CD4-positive, alpha-beta T cell treated with Interleukin-15 for 4 hours (primary cell): ENCODE measurements at places on chromosomes 5 and 9.

DNA sequence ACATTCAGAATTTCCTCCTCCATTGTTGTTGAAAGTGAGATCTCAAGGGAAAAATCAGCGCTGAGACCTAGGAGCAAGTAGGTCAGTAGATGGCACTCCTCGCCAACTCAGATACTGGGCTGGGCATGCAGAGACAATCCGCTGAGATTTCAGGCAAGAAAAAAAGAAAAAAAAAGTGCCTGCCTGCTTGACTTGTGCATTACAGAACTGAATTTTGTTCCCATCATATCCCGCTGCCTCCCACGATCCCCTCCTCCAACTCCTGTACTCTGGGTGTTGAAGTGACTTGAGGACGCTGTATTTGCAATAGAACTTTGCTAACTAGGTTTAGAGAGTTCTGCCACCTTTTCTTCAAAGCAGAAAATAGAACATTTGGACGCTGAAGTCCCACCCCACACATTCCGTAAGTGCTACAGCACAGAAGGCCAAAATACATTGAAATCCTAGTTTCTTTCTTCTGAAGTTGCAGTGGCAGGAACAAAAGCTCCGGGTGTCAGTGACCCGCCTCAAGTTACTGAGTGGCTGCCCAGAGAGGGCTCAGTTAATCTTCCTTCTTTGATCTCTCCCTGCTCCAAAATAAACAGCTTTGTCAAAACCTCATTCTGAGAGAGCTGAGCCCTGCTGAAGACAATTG, 265.8 kb downstream of the MLLT3 start:
- DNase-seq = peak; percentile 39

DNA sequence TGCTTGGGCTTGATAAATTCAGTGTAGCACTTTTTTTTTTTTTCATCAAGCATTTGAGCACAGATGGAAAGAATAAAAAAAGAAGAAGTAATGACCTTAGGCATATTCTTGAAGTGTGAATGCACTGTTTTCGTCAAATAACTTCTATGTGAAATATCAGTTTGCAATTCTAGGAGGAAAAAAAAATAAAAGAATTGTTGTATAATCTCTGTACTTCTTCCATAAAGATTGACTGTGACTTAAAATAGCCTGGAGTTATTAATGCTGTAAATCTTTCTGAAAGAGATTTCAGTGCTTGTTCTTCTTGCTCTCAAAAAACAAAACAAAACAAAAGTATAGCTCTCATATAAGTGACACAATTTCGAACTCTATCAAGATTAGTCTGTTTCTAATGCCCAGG, 536.9 kb upstream of the ZNF608 start:
- no peak for DNase-seq

DNA sequence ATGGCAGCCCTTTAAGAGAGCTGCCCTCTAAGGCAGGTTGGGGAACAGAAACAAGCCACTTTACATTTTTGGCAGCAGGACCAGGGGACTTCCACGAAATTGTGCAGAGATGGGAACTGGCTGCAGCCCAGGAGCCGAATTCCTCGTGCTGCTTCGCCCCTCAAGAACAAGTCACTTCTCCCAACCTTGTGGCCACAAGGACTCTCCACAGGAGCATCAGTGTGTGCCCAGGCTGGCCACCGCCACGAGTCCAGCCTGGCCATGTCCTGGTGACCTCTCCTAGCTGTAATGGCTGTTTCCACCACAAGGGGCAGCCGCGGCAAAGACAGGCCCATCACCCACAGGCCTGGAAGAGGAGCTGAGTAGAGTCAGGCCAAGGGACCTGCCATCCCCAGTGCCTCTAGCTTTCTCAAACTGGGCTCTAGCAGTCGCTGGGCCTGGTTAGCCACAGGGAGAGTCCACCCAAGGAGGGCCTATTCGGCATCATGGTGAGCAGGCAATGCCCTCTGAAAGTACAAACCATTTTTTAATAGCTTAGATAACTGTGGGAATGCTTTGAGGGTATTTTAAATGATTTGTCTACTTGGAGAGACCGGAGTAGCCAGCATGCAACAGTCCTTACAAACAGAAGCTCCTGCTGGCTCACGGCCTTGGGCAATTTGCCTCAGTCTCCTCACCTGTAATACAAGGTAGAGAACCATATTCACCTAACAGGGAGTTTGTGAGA, 129.0 kb downstream of the COL23A1 start:
- DNase-seq = peak; percentile 28

GRCh38 chr5:101664071-101664791, 631.9 kb downstream of the SLCO4C1 start:
- DNase-seq = no peak

DNA sequence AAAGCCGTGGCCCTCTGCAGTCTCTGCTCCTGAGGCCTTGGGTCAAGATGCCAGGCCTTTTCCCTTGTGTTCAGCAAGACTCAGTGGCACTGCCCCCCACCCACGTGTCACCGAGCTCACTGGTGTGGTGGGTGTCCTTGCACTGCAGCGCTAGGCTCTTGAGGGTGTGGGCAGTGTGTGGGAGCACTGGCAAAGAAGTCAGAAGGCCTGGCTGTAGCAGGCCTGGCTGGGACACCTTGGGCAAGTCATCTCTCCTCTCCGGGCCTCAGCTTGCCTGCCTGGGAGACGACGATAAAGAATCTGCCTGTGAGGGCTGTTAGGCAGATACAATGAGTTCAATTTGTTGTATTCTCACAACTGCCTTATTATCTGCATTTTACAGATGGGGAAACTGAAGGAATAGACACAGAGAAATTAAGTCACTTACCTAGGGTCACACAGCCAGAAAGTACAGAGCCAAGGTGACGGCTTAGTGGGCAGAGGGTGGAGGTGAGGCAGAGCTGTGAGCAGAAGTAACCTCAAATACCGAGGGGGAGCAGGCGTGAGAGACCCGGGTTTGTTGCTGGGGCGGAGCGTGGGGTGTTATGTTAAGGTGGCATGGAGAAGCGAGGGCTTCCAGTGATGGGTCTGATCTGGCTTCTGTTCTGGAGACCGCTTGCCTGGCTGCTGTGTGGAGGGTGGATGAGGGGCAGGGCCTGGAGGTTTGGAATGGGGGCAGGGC, 1.4 kb downstream of the TSPAN17 start:
- DNase-seq = peak; percentile 47

- no peak for DNase-seq
Observed at GRCh38 chr5:89004379-89004778, 121.4 kb upstream of the MEF2C start.

GRCh38 chr9:84224246-84224645, 116.3 kb downstream of the SLC28A3 start:
- no peak for DNase-seq

DNA sequence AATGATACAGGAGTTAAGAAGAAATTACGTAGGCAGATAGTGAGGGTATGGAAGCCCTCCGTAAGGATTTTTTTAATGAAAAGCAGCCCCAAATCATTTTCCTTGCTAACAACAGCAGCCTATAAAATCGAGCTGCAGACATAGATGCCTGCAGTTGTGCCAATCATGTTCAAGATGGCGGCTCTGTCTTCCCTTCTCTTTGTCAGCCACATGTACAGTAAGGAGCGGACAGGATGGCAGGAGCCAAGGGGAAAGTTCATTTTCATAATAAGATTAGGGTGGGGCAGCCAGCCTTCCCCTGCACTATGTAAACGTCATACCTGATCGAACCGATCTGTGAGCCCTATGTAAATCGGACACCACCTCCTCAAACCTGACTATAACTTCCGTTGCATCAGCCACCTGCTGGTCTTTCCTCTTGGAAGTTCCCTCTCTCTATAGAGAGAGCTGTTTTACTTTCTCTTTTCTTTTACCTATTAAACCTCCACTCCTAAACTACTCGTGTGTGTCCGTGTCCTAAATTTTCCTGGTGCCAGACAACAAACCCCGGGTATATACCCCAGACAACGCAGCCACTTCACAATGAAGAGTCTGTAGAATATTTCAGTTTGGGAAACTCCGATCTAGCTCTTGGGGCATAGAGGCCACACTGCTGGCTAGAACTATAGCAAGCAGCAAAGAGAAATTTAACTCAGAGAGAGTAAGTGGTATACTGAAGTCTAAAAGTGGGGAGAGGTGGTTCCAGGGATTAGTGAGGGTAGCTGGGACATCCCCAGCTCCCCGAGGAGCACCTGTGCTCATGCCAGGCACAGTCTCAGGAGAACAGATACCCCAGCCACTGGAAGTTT, 20.8 kb upstream of the SLC24A2 start:
- no peak for DNase-seq

- DNase-seq = no peak
Observed at GRCh38 chr5:56786346-56786745, 29.0 kb upstream of the MAP3K1 start.

DNA sequence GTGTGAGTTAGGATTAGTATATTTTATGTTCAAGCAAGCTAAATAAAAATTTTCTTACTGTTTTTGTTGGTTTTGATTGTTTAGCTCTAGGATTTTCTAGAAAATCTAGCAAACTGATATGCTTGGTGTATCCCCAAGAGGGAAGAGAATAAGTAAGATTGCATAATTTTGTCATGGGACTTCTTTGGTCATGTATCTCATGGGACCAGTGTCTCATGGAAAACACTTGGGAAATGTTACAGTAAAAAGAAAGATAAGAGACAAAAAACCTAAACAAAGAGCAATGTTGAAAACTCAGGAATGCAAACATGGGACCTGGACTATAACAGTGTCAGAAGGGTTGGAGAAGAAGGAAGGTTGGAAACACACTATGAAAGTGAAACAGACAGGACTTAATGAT, 119.4 kb downstream of the TLR4 start:
- no peak for DNase-seq

- peak; percentile 18 for DNase-seq
Observed at GRCh38 chr5:32138839-32139493, 35.2 kb downstream of the GOLPH3 start.

- DNase-seq = no peak
Observed at GRCh38 chr5:178642351-178642909, 15.6 kb upstream of the CLK4 start.

- peak; percentile 37 for DNase-seq
Observed at GRCh38 chr5:96893342-96893741, 17.0 kb downstream of the ERAP2 start.

DNA sequence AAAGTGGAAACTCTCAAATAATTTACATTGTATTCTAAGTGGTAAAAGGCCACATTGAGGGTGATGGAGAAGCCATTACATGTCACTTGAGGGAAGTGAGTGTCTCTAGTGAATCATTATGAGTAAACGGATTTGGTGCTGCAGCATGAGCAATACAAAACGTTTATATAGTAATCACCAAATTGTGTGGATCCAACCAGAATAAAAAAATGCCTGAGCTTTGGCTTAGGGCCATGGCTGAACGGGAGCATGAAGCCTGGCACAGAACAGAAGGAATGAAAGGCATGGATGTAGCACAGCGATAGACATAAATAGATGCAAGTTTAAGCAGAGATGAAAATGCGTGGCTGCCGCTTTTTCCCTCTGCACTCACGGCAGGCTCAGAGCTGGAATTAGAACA, 58.3 kb downstream of the PTTG1 start:
- DNase-seq = no peak

GRCh38 chr9:89658401-89658800, 53.6 kb downstream of the GADD45G start:
- DNase-seq = no peak

DNA sequence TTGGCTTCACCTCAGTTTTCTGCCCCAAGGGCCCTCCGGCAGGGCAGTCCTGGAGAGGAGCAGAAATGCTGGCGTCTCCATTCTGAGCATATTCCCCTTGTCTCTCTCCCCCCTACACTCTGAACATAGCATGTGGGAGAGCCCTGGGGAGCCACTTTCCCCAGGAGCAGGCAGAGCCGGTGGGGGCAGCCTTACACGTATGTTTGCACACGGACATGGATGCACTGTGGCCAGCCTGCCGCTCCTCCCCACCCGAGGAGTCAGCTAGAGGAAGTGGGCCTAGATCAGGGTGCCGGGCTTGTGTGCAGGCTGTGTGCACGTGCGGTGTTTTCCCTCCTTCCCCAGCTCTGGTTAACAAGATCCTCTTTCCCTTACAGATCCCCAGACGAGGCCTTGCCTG, 25.4 kb upstream of the POMT1 start:
- no peak for DNase-seq

DNA sequence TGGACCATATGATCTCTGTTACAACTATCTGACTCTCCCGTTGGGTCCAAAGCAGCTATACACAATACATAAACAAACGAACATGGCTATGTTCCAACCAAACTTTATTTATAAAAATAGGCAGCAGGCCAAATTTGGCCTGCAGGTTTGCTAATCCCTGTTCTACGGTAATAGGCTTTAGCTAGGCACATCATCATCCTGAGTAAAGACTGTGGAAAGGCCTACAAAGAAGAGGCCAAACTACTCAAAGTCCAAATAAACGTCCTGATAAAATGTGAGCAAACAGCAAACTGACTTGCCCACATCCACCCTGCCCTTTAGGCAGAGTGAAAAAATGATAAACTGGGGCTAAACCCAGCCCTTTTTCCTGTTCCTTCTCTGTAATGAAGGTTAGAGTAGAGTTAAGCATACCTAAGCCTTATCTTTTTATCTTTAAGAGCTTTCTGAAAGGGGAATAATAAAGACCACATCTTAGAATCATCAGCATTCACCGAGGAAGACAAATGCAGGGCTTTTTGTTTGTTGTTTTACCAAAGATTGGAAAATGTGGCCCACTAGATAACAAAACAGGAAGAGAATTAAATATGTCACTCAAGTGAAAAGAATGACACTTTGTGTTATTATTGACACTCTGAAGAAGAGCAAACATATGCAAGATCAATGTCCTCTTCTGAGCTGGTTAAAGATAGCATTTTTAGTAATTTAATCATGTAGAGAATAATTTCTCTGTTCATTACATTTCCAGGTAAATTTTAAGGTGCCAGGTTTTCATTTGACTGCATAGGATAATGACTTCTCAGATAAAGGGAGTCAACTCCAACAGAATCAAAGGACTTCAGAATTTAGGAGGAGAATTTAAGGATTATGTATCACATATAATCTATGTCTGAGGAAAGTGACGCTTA, 160.0 kb upstream of the GNA14 start:
- DNase-seq = no peak

DNA sequence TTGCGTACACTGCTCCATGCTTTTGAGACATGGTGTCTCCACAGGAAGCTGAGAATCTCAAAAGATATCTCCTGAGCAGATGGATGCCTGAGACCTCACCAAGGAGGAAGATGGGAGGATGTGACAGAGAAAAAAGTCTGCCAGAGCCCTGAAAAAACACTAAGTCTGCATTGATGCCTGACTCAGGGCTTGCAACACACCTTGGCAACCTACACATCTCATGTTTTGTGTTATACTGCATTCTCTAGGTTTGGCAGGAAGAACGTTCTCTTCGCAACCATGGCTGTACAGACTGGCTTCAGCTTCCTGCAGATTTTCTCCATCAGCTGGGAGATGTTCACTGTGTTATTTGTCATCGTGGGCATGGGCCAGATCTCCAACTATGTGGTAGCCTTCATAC, 19.2 kb downstream of the SLC22A4 start:
- no peak for DNase-seq

- no peak for DNase-seq
Observed at GRCh38 chr5:175836737-175837136, 34.6 kb upstream of the CPLX2 start.

- peak; percentile 28 for DNase-seq
Observed at GRCh38 chr5:53041071-53041692, 52.0 kb downstream of the ITGA2 start.

- no peak for DNase-seq
Observed at GRCh38 chr9:11471321-11471720, 858.5 kb upstream of the PTPRD start.
